T-cell (primary cell): ENCODE measurements at places on chromosomes 3 and 15. TPM values are rescaled to one million over a fixed set of nuclear protein-coding genes. Genes with fewer than 3 reads are reported as not detected.

- peak overlapping the region; percentile 47 for H3K27ac ChIP-seq
- H3K4me3 ChIP-seq = no peak overlapping the region
- H3K4me1 ChIP-seq = no peaks in the 10 kb centered on the region
- no peak for DNase-seq
- peaks cover 7% of the 10 kb centered on the region for H3K36me3 ChIP-seq
- no peaks in the 10 kb centered on the region for H3K27me3 ChIP-seq
Measured at GRCh38 chr15:42402455-42403205, 43.3 kb downstream of the CAPN3 start.

GRCh38 chr15:69820819-69821218 is 276.9 kb downstream of the TLE3 start:
- DNase-seq = no peak
- H3K36me3 ChIP-seq = no peaks in the 10 kb centered on the region
- no peak overlapping the region for H3K4me3 ChIP-seq

- no peak for DNase-seq
- H3K27ac ChIP-seq = no peak overlapping the region
- no peaks in the 10 kb centered on the region for H3K4me1 ChIP-seq
- H3K27me3 ChIP-seq = peaks cover 3% of the 10 kb centered on the region
- no peak overlapping the region for H3K4me3 ChIP-seq
Measured at GRCh38 chr3:132210476-132211346, 106.5 kb upstream of the ACP3 start.

GRCh38 chr15:78105476-78106241 is 13.3 kb downstream of the SH2D7 start:
- no peak for DNase-seq

DNA sequence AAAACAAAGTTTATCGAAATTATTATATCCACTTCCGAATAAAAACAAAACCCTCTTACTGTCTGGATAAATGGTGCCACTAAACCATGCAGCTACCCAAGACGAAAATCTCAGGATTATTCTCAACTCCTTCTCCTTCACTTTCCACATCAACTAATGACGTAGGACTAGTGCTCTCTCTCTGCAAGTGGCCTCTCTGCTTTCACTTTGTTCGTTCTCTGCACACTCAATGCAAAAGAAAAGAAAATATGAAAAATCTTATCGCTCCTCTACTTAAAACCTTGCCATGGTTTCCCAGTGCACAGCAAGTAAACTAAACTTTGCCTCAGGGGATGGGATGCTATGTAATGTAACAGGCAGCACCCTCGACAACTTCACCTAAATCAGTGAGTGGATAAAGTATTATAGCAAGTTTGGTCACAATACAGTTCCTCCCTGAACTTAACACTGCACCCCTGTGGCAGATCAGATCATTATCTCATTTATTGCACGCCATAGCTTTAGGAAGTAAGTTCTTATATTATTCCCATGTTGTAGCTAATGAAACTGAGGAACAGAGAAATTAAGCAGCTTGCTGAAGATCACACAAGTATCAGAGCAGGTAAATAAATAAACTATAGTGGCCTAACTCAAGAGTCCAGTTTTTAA is 262.7 kb upstream of the GADL1 start:
- DNase-seq = no peak
- H3K4me1 ChIP-seq = no peaks in the 10 kb centered on the region

GRCh38 chr3:59426821-59427565 is 377.2 kb upstream of the CFAP20DC start:
- no peaks in the 10 kb centered on the region for H3K27me3 ChIP-seq
- H3K4me1 ChIP-seq = peaks cover 37% of the 10 kb centered on the region
- no peak overlapping the region for H3K27ac ChIP-seq
- no peak for DNase-seq
- H3K36me3 ChIP-seq = no peaks in the 10 kb centered on the region

DNA sequence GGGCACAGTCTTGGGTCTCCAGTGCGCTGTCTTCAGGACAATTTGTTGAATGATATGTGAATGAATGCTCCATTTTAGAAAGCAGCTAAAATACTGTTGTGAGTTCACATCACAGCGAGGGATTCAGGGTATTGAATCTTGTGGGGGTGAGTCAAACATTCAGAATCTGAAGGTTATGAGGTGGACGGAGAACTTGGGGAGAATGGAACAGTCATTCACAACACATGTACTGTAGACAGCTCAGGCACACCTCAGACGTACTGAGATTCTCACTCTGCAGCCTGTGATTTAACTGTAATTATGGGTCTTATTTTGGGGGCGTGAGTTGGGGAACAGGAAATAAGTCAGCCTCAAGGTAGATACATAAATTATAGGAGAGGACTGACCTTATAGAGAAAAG is 13.9 kb downstream of the CRYBG3 start:
- no peaks in the 10 kb centered on the region for H3K4me1 ChIP-seq
- H3K4me3 ChIP-seq = no peak overlapping the region
- no peaks in the 10 kb centered on the region for H3K36me3 ChIP-seq
- DNase-seq = no peak
- no peaks in the 10 kb centered on the region for H3K27me3 ChIP-seq

DNA sequence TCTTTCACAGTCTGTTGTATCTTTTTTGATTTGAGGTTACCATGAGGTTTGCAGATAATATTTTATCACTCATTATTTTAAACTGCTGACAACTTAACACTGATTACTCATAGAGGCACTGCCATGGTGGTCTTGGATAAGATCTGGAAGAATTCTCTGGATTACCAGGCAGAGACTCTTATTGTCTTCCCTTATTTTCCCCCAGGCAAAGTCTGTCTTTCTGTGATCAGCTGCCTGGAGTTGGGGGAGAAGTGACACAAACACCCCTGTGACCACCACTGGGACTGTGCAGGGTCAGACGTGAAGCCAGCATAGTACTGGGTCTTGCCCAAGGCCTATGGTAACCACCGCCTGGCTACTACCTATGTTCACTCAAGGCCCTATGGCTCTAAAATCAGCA is 4.7 kb downstream of the PATL2 start:
- H3K4me3 ChIP-seq = no peak overlapping the region
- H3K36me3 ChIP-seq = no peaks in the 10 kb centered on the region
- H3K27me3 ChIP-seq = no peaks in the 10 kb centered on the region
- H3K27ac ChIP-seq = no peak overlapping the region

DNA sequence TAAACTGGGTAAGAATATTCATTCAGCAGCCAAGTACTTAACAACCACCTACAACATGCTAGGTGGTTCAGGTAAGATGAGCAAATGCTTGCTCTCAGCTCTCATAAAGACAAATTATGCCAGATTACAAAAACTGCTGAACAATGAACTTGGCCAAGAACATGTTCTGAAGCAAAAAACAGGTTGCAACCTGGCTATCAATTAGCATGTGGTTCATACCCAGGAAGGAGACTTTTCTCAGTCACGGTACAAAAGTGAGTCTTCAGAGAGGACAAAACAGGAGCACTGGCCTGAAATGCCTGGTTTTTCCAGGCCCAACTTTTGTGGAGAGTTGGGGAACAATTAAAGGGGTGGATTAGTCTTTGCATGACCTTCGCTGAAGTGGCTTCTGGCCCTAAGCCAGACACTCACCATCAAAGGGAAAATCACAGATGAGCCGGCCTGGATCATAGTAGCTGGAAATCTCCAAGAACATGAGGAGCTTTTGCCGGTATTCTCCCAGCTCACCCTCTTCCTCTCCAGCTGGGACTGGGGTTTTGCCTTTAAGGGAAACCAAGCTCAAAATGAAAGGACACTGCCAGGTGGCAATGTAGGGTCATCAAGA is 7.6 kb upstream of the PLA2G4F start:
- H3K4me3 ChIP-seq = no peak overlapping the region
- H3K36me3 ChIP-seq = peaks cover 95% of the 10 kb centered on the region
- no peaks in the 10 kb centered on the region for H3K27me3 ChIP-seq
- H3K27ac ChIP-seq = no peak overlapping the region

GRCh38 chr15:79209690-79210089 is 72.8 kb upstream of the ANKRD34C start:
- no peak overlapping the region for H3K27ac ChIP-seq
- no peaks in the 10 kb centered on the region for H3K4me1 ChIP-seq
- DNase-seq = no peak
- H3K4me3 ChIP-seq = no peak overlapping the region

- H3K4me1 ChIP-seq = no peaks in the 10 kb centered on the region
- no peak for DNase-seq
- no peaks in the 10 kb centered on the region for H3K36me3 ChIP-seq
- H3K27me3 ChIP-seq = no peaks in the 10 kb centered on the region
Measured at GRCh38 chr15:92118162-92118935, 264.8 kb downstream of the SLCO3A1 start.

DNA sequence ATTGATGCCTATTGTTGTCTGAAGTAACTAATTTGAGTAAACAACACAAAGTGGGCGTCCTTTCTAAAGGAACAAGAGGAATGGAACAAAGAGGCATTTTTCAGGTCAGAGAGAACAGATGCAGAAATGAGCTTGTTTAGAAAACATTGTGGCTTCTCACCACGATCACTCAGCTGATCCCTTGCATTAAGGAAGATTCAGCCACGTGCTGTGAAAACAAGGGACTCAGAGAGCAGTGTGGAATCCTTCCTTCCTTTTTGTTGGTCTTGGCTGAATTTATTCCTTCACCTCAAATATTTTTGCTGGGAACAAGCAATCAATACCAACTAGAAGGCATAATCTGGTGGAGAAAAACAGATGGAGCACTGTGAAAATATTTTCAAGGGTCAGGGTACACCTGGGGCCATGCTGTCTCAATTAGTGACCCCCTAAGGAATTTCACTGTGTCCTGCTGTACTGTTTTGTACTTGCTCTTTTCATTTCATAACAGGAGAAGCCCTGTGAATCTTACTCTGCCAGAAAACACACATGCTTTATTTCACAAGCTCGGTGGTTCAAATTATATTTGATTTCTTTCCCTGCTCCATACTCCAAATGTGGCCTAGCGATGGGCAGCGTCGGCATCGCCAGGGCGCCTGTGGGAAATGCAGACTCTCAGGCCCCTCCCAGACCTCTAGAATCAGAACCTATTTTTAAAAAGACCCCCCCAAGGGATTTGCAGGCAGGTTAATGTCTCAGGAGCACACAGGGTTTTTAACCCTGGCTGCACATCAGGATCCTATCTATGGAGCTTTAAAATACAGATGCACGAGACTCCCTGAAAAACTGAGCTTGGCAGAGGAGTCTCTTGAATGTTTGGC is 11.6 kb upstream of the SLC6A20 start:
- H3K27me3 ChIP-seq = no peaks in the 10 kb centered on the region
- no peak overlapping the region for H3K4me3 ChIP-seq
- DNase-seq = no peak

GRCh38 chr3:129834580-129834979 is 58.9 kb downstream of the TMCC1 start:
- no peak overlapping the region for H3K4me3 ChIP-seq
- no peak overlapping the region for H3K27ac ChIP-seq
- no peaks in the 10 kb centered on the region for H3K36me3 ChIP-seq
- no peaks in the 10 kb centered on the region for H3K27me3 ChIP-seq
- DNase-seq = no peak

DNA sequence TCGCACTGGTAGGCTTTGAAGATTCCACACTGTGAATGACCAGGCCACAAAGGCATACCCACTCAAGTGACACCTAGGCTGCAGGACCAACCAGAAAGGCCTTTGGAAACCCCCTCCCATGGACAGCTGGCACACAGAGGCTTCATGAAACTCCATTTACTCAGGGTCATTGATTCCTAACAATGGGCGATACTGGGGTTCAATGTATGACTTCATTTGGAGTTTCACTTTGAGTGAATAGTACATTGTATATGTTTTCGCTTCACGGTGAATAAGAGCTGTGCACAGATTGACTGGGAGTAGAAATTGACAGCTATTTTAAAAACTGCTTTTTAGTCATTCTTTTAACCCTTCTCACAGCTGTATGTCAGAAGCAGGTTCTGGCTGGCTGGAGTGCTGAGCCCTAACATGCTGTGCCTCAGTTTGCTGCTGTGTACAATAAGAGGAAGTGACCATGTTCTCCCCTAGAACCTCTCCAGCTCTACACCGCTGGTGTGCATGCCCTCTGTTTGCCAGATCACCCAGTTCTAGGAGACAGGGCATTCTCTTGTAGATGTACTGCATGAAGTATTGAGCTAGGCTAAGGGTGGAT is 15.4 kb upstream of the CX3CR1 start:
- peaks cover 2% of the 10 kb centered on the region for H3K36me3 ChIP-seq
- H3K4me3 ChIP-seq = no peak overlapping the region
- H3K27ac ChIP-seq = peak overlapping the region; percentile 14
- no peaks in the 10 kb centered on the region for H3K27me3 ChIP-seq
- no peak for DNase-seq

DNA sequence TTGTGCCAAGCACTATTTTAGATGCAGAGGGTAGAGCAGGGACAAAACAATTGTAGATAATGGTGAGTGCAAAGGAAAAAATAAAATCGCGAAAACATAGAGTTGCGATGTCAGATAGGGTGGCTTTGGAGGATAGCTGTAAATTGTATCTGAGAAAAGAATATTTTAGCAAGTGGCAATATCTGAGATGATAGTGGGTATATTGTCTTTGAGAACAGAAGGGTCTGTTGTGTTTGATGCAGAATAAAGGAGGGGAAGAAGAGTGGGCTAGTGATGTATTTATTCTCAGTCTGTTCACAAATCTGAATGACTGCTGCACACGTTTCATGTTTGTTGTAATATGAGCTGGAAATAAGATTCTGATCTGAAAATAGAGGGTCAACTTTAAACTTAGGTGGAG is 396.8 kb downstream of the CADM2 start:
- H3K36me3 ChIP-seq = no peaks in the 10 kb centered on the region
- no peaks in the 10 kb centered on the region for H3K4me1 ChIP-seq
- H3K27me3 ChIP-seq = no peaks in the 10 kb centered on the region
- H3K27ac ChIP-seq = no peak overlapping the region

- no peaks in the 10 kb centered on the region for H3K27me3 ChIP-seq
- no peak overlapping the region for H3K4me3 ChIP-seq
- no peak for DNase-seq
- no peaks in the 10 kb centered on the region for H3K36me3 ChIP-seq
Measured at GRCh38 chr15:71883447-71883846, 73.1 kb downstream of the NR2E3 start.

- no peak for DNase-seq
- H3K27me3 ChIP-seq = no peaks in the 10 kb centered on the region
- no peak overlapping the region for H3K27ac ChIP-seq
- H3K36me3 ChIP-seq = no peaks in the 10 kb centered on the region
Measured at GRCh38 chr3:184067573-184068055, 14.8 kb downstream of the HTR3C start.

The NR2E3 gene
- total RNA-seq = not detected

The BSN gene
- 0.44 TPM for total RNA-seq

The GPR176 gene
- 0.15 TPM for total RNA-seq

The SCN5A gene
- 0.47 TPM for total RNA-seq

The CADPS gene
- total RNA-seq = not detected

The FGF12 gene
- total RNA-seq = 0.16 TPM

The CFAP91 gene
- total RNA-seq = not detected

The CCDC39 gene
- not detected for total RNA-seq

The ZMYND10 gene
- total RNA-seq = 1.2 TPM
